ENCODE measurements at places on chromosomes 2 and 18.

DNA sequence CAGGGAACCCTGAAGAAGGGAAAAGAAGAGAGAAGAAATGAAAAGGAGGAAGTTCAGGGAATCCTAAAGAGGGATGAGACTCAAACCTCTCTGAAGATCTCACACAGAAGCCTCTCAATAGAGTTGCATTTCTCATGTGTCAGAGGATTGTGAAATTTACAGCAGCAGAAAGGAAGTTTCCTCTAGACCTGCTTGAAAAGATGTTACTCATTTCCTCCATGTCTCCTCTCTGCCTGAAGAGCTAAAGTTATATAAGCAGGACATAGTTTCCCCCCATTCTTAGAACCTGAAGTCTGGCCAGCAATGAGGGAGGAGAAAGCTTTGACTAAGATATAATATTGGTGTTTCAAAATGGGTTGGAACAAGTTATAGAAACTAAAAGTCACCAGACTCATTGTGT lies 1155.6 kb downstream of the LRP1B start:
- no peak for DNase-seq

DNA sequence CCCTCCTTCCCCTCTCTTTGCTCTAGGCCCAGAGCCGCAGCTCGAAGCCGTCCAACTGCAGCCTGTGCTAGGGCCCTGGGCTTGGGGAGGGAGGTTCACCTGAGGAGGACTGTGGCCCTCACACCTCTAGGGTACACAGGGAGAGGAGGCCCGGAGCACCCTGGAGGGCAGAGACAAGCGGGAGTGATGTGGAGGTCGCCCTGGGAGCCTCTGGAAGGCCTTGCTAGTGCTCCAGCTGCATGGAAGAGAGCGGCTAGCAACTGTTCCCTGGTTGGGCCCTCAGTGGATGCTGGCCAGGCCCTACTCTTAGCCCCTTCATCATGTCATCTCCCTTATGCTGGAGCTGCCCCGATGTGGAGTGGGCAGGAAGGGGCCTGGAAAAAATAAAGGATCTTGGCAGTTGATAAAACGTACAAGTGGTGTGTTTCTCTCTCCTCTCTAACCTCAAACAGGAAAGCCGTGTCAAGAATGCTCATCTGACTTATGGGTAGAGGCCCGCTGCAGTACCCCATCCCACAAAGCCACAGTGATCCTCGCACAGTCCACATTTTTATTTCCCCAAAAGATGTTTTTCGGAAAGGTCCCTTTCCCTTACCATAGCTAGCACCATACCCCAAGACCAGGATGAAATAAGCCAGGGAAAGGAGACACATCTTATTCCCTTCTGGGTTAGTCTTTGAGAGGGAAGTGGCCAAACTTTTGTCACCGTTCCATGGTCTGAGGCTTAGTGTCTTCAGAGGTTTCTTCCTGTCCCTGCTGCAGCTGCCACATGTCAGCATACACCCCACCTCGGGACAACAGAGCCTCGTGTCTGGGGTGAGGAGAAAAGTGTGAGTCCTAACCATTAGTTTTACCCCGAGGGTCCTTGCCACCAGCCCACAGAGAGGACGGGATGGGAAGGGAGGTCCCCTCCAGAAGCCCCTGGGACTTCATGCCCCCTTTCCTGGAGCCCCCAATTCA lies 2.9 kb downstream of the ZFAND2B start:
- DNase-seq = no peak

- DNase-seq = no peak
These were observed 137.8 kb downstream of the ZAP70 start for GRCh38 chr2:97851172-97851571.

GRCh38 chr2:16278421-16279200 lies 338.3 kb downstream of the MYCN start:
- no peak for DNase-seq

DNA sequence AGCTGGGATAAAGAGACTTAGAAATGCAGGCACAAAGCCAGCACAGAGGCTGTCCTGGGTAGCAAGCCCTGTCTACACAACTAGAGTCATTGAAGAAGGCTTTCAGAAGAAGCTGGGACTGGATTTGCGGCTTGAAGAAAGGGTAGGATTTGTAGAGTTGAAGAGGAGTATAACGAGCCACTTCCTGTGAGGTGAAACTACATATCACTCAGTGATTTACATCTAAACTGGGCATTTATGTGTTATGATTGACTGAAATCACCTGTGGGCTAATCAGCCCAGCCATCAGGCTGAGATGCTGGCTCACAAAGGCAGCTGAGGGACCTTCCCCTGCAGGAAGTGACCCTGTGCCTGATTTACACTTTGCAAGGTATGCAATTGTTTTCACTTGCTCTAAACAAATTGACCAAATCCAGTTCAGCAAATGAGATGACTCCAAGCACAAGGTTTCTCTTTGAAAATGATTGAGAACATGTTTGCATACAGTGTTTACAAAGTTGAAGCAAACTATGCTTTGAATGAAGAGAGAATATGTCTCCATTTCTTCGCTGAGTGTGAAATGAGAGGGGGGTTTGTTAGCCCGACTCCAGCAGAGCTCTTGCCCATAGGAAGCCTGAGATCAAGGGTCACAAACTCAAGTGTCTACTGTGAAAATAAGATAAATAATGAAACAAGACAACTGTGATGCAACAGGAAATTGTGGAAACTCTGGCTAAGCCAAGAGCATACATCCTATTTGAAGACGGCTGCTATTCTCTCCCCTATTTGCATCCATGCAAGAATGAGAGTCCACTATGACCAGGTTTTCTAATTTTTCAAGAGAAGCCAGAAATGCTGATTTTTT lies 69.3 kb upstream of the HK2 start:
- DNase-seq = no peak

- no peak for DNase-seq
These were observed 20.0 kb downstream of the ST3GAL5 start for GRCh38 chr2:85868822-85869221.

DNA sequence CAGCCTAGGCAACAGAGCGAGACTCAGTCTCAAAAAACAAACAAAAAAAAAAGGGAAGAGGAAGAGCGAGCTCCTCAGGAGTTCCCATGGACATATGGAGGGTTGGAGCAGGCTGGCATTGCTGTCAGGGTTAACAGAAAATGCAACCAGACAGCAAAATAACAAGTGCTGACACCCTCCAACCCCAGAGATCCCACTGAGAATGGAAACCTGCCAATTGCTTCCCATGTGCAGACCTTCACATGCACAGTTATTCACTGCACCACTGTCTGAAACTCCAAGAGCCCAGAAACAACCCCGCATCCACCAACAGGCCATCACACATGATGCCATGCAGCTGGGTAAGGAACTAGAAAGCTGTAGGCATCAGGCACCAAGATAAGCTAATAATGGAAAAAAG lies 43.5 kb downstream of the TFCP2L1 start:
- DNase-seq = no peak

- DNase-seq = no peak
These were observed 325.5 kb upstream of the CHAC2 start for GRCh38 chr2:53442093-53442492.

- no peak for DNase-seq
These were observed 34.8 kb downstream of the GPATCH11 start for GRCh38 chr2:37119157-37119556.

GRCh38 chr2:23806201-23806600 lies 120.7 kb downstream of the ATAD2B start:
- DNase-seq = no peak

DNA sequence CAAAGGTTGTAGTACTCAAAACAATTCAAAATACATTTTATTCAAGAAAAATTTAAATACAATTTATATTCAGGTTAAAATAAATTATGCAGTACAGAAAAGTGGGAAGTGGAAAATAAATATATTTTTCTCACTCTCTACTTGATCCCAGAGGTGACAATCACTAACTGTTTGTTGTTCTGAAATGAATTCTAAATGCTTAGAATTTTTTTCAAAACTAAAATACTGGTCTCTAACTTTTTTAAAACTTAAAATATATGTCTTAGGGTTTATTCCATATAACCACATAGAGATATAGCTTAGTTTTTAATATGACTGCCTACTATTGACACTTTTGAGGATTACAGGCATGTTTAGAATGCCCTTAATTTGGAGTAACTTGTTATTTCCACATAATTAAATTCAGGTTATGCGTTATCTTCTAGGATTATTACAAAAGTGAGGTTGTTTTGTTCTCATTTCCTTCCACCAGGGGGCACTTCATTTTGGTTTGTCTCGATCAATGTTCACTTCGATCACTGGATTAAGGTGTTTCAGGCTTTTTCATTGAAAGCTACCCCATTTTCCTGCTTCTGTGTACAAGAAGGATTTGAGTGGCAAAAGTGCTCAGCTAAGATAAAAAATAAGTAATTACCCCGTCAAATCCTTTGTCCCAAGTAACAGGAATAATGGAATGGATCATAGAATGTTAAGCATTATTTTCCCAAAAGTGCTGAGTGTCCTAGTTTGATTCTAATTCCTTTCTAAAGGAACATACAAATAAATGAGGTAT lies 27.1 kb upstream of the TFPI start:
- peak; percentile 3 for DNase-seq

- DNase-seq = peak; percentile 73
These were observed 159.9 kb downstream of the LOXHD1 start for GRCh38 chr18:46497129-46497528.

DNA sequence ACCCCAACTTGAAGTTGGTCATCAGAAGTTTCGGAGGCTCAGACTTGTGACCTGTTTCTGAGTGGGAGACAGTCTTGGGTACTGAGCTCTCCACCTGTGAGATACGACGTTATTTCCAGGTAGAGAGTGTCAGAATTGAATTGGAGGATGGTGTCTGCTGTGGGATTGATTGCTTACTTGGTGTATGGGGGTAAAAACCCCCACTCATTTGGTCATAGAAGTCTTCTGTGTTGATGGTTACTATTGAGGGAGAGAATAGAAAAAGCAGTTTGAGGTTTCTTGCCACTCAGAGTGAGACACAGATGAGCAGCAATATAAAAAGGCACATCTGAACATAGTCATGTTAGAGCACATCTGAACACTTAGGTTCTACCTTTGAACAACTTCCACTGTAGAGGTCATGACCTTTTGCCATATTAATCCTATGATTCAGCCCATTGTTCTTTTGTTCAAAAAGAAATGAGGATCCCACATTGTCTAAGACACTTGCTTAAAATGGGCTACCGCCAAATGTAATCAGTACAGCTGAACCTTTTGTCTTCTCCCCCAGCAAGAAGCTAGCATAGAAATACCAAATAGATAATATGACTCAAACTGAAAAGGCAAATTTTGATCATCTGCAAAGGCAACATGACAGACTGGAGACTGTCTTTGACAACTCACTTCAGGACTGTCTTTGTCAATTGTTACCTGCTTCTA lies 73.3 kb downstream of the NAB1 start:
- DNase-seq = no peak

Measured in H7 (cell line).